ENCODE measurements at places on chromosomes 2 and 18.
A peak's percentile ranks its signal among the peaks of the same experiment; 100 is the strongest.

GRCh38 chr2:203714112-203714511, 7.7 kb downstream of the CD28 start:
- DNase-seq, result no peak

- no peak for DNase-seq
These were observed 67.5 kb upstream of the AMMECR1L start for GRCh38 chr2:127953128-127953718.

GRCh38 chr2:180033993-180034894, 27.1 kb upstream of the CWC22 start:
- DNase-seq, result peak; percentile 36

- DNase-seq, result no peak
These were observed 9.9 kb downstream of the DYSF start for GRCh38 chr2:71463342-71463654.

DNA sequence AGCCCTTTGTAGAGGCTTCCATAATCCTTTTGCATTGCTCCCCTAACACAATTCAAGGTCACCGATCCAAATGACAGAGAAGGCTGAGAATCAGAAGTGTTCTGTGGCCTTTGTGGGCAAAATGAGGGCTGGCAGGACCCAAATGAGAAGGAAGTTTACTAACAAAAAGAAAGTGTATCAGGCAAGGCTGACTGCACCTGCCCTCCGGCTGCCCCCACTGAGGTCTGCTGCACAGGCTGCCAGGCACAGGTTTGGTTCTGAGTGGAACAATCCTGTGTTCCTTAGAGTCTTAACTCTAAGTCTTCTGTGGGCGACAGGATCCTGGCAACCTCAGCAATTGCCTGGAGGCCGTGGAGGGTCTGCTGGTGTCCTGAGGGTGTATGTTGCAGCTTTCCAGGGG, 568.5 kb downstream of the CMPK2 start:
- no peak for DNase-seq
